ENCODE measurements at places on chromosomes 3 and 15.

- no peak for DNase-seq
Observed at GRCh38 chr15:74171965-74172541, 1.5 kb upstream of the ISLR start.

- no peak for DNase-seq
Observed at GRCh38 chr15:88262064-88262463, 5.5 kb upstream of the NTRK3 start.

DNA sequence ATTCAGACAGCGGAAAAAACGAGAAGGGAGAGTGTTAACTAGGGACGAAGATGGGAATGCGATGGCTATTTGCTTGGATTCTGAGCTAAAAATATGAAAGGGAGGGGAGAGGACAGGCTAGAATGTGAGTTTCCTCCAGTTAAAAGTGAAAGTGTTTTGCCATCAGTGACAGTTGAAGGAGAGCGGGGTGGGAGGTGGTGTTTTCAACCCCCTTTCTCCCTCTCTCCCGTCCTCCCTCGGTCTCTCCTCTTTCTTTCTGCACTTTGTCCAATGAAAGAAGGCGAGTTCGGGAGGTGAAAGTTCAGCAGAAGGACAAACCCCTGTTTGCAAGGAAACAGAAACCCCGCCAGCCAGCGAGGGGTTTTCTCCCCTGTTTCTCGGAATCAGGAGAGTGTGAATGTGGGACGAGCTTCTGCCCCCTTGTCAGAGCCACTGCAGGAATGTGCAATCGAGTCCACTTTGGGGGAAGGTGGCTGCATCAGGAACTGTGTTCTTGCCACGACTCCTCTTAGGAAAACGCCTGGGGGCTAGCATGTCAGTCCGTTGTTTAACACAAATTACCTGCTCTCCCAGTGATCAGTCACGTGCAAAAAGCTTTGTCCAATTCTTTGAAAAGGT, 975 bp upstream of the FOXP1 start:
- DNase-seq = peak; percentile 66

DNA sequence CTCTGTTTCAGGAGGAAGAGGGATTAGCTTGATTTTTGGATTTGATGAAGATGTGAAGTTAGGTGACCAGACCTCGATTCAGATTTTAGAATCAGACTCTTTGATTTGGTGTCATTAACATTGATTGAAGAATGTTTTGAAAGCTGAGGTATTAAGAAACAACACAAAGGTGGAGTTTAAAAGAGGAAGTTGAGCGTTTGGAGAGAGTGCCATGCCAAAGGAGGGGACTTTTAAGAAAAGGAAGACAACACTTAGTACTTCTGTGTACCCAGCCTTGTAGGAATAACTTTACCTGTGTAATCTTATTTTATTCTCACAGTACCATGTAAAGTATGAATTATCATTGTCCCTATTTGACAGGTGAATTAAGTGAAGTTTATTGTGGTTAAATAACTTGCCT, 34.4 kb downstream of the PPARG start:
- DNase-seq = no peak
